ENCODE measurements at places on chromosomes 13 and 19. TPM values are rescaled to one million over a fixed set of nuclear protein-coding genes. Genes with fewer than 3 reads are reported as not detected.

Gene MTRF1
- 4.2 TPM for total RNA-seq

Gene ACOD1
- total RNA-seq, result not detected

Gene NLRP11
- 0.07 TPM for total RNA-seq

Gene PEG3
- total RNA-seq, result not detected
